ENCODE measurements at places on chromosomes 12 and 14.

- DNase-seq, result no peak
Measured at GRCh38 chr12:25458047-25458552, 95.0 kb downstream of the LMNTD1 start.

DNA sequence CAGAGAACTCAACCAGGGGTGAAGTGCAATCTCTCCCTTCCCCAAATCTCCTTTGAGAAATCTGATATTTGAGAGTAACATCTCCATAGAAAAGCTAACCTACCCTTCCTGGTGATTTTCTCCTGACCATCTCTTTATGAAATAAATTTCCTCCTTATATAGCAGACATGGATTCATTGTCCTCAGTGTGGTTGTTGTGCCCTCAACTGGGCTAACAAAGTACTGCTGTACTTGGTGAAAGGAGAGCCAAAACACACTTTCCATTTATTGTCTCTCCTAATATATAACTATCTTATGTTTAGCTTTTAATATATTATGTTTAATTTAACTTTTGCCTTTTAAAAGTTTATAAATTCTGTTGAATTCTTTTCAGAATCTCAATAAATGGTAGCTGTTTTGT, 65.1 kb upstream of the SLCO1B1 start:
- DNase-seq, result no peak

- no peak for DNase-seq
Measured at GRCh38 chr12:20018406-20018805, 349.9 kb upstream of the PDE3A start.

DNA sequence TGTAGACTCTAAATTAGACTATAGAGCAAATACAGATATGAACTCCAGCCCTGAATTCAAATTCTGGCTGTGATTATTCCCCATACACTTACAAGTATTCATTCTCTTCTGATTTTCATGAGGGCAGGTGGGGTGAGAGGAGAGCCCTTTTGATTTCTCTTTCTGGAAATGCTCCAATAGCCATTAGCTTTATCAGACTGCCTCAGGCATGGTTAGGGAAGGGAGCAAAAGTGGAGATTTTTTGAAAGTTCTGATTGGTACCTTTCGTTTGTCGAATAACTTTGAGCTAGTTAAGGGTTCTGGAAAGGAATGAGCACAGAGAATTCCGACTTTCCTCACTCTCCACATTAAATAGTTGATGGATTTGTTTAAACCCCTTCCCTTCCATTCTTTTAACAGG, 7.8 kb downstream of the HOXC5 start:
- no peak for DNase-seq

GRCh38 chr14:38238332-38238731, 17.6 kb downstream of the CLEC14A start:
- DNase-seq, result no peak

- no peak for DNase-seq
Measured at GRCh38 chr12:14723763-14724162, 27.4 kb upstream of the GUCY2C start.

DNA sequence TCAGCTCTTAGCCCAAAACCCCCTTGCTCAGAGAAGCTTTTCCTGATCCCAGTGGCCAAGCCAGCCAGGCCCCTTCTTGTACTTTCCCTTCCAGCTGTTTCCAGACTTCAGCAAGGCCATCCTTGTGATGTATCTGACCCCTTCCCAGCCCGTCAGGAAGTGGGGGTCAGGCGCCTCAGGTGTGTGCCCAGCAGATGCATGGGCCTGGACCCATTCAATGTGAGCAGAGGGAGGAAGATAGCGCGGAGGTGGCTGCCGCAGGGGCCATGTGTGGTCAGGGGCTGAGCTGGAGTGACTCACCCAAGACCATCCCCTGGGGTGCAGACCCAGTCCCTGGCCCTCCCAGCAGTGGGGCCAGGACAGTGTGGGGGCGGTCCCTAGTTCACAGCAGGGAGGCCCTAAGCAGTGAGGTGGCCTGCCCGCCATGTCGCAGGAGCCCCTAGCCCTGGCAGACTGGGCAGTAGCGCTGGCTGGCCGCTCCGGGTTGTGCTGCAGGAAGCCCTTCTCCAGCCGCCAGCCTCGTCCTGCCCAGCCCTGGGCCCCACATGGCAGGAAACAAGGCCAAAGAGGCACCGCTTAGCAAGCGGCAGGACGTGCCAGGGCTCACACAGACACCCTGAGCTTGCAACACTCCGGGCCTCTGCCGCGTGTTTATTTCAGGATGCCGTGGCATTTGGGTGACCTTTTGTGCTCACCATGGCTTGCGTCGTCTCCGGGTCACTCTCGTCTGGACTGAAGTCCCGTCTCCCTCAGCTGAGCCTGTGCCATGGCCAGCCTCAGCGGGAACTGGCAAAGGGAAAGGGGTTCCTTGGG, 12.0 kb downstream of the ADSS1 start:
- no peak for DNase-seq

DNA sequence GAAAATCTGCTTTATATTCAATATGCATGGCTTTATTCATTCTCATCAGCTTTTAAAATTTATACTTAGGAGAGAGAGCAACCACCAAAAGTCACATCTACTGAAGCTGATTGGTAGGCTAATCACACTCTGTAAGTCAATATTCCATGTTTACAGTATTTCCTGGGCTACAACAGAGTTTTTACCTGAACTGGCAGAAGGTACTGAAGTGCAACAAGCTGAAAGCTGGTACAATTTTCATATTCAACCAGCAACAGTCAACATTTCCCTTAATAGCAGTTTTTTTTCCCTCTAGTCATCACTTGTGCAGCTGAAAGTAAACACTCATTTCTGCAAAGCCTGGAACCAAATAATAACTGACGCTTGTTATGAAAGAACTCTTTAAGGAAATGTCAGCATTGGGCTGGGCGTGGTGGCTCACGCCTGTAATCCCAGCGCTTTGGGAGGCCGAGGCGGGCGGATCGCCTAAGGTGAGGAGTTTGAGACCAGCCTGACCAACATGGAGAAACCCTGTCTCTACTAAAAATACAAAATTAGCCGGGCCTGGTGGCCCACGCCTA, 12.9 kb downstream of the BRAP start:
- DNase-seq, result no peak

DNA sequence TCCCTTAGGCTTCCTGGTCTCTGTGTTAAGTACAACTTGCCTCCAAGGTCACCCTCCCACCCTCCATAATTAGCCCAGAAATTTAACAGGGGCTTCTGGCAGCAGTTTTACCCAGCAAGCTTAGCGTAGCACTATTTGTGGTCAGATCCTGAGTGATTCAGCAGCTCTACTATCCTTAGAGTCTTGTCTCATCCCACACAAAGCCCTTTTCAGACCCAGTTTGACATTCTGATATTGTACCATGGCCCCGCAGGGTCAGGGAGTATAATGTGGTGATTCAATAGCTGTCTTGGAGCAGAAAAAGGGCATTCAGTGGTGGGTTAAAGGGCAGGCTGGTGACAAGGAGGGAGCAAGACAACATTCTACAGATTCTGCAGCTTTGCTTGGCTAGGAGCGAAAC, 153.8 kb upstream of the DDHD1 start:
- DNase-seq, result no peak

GRCh38 chr12:62426089-62426488, 40.5 kb upstream of the MON2 start:
- no peak for DNase-seq

DNA sequence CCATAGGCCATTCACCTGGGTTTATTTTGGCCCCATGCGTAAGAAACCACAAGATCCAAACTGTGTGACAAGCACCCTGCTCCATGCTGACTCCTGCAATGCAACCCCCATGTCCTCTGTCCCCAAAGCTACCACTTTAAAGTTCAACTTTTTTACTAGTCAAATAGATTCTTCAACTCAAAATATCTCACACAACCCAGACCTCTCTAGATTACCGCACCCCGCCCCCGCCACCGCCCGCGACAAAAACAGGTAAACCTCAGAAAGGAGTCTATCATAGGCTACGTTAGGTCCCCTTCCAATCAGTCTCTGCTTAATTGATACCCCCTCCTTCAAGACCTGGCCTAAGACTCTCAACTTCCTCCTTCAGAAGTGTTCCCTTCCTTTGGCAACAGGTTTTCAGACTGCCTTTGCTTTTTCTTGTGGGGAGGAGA, 2.2 kb downstream of the ZFP36L1 start:
- DNase-seq, result no peak
